Tongue (tissue), 3 donors: ENCODE measurements at places on chromosomes 1 and 21.

DNA sequence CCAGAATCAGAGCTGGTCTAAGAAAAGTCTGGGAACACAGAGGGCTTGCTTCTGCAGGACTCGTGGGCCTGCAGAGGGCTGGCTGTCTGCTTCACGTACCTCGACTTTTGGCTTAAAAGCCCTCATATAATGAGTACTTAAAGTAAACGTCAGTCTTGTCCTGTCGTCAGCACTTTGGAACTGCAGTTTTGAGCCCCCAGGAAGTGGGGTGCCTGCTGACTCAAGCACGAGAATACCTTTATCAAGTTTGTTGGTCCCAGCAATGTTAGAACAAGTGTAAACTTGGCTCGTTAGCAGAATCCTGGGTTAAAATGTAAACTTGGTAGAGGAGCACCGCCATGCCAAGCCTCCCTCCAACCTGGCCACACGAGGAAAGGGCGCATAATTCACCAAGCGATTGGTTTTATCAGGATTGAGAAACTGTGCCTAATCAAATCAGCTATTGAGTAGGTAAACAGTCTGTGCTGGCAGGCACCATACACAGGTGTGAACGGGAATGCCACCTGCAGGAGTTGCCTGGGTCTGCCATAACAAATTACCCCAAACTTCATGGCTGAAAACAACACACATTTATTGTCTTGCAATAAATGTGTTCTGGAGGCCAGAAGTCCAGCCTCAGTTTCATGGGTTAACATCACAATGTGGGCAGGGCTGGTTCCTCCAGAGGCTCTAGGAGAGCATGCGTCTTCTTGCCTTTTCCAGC lies 45.0 kb upstream of the FHAD1 start:
- DNase-seq, result no peak

DNA sequence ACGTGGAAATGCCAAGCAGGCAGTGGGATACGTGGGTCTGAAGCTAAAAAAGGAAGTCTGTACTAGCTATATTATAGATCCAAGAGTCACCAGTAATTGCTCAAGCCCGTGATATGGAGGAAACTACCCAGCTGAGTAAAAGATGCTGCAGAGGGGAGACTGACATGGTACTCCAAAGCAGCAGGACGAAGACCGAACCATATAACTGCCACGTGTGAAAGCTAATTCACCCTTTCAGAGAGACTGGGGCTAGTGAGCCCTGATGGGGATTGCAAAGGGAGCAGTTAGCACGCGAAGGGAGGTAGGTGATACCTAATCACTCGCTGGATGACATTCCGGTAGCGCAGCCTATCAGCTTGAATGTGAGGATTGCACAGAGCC lies 316 bp downstream of the AP4B1 start:
- DNase-seq, result no peak

DNA sequence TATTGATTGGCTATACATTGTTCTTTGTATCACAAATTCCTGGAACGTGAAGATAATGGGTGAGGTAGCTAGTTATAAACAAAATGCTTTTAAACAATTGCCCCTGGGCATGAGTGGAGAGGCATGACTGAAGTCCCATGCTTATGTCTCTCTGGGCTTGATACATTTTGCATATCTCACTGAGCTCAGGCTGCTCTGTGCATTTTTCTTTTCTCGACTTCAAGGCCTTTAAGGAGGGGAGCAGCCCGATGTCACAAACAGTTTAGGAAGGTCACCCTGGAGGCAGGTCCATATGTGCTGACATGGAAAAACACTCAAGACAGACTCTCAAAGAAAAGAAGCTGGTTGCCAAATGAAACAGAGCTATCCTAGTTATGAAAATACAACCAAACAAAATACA lies 80.1 kb upstream of the PUM1 start:
- DNase-seq, result no peak

DNA sequence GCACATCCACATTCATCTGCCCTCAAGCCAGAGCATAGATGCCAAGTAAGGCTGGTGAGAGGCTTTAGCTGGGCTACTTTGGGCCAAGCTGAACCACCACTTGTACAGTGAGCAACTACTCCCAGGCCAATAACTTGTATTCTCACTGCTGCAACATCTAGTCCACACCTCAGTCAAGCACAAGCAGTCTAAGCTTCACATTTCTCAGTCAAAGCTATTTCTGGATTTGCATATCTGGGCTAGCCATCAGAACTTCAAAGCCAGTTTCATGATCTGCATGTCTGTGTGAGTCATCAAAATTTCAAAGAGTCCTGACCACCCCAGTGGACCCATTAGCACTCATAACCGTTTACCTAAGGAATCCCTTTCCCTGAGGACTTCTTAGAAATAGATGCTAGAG lies 77.7 kb upstream of the DIRAS3 start:
- DNase-seq, result no peak

DNA sequence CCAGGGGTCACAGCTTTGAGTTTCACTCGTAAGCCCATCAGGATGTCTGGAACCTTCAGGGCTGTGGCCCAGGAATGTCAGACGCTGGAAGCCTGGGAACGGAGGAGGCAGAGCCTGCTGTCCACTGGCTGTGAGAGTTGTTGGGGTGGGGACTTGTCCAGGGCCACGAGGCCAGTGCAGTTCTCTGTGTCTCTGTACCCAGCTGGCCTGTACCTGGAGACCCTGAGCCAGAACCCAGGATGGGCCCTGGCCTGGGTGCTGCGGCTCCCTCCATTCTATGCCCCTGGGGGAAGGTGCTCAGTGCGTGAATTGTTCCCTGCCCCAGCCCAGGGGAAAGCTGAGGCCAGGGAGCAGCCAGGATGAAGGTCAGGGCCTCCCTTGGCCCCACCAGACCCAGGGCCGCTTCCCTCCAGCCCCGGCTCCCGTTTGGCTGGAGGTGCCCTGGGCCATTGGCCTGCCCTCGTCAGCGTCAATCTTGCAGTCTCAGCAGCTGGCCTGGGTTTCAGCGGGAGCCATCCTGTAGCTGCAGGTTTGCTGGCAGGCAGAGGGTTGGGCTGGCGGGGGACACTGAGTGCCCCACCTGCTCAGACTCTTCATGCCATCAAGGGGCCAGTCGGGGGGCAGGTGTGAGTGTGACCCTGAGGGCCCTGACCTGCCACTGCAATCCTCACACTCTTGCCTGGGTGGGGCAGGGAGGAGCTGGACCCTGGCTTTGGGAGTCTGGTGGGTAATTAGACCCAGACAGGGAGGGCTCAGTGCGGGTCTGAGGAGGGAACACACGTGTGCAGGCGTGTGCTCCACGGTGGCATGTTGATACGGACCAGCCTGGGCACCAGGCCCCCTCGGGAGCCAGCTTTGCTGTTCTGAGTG lies 724 bp upstream of the CALML6 start:
- DNase-seq, result peak; percentile 84

DNA sequence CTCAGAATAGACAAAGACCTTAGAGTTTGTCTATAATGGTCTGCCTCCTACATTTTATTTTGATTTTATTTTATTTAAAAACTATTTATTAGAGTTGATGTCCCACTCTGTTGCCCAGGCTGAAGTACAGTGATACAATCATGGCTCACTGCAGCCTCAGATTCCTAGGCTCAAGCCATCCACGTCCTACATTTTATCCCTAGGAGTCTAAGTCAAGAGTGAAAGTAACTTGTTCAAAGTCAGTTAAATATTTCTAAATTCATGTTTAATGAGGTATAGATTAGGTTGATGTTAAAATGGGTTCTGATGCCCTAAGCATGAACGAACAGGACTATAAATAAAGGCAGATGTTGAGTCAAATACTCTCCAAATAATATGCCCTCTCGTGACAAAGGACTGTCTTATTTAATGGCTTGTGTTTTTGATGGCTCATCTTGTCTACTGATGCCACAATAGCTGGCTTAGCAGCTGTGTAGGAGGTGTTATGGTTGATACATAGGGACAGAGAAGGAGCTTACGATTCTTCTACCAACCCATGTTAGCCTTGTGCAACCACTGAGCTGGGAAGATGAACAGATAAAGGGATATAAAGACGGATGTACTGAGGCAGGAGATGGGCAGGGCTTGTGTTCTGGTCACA lies 66.0 kb upstream of the CR1L start:
- no peak for DNase-seq

GRCh38 chr1:31013187-31013864 lies 52.2 kb downstream of the PUM1 start:
- DNase-seq, result no peak

- DNase-seq, result no peak
Measured at GRCh38 chr1:198171667-198172540, 15.1 kb downstream of the NEK7 start.
